ENCODE measurements at places on chromosomes 12 and 14.

GRCh38 chr12:65529106-65529505, 250.6 kb downstream of the MSRB3 start:
- no peak for DNase-seq

DNA sequence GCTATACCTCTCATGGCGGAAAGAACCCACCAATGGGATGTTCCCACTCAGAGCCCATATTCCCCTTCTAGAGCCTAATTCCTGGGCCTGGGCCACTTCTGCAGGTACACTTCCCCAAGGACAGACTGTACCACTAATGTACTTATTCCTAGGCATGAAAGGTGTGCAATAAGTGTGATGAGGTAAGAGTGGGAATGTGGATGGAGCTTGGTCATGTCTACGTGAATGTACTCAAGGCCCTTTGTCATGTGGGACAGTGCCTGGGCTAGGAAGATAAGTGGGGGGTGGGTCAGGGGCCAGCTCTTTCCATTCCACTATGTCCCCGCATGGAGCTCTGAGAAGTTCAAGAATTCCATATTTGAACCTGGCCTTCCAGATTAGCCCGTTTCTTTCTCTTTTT, 63.4 kb upstream of the FUT8 start:
- DNase-seq: no peak

DNA sequence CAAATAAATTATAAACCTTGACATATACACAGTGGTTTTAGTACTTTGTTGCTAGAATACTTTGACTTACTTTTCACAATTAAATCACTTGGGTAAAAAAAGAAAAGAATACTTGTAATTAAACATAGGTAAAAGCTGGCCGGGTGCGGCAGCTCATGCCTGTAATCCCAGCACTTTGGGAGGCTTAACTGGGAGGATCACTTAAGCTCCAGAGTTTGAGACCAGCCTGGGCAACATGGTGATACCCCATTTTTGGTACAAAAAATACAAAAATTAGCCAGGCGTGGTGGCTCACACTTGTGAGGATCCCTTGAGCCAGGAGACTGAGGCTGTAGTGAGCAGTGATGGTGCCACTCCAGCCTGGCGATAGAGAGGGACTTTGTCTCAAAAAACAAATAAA, 7.8 kb downstream of the STX2 start:
- DNase-seq: no peak

- DNase-seq: no peak
These were observed 2.0 kb downstream of the PTPN11 start for GRCh38 chr12:112420740-112421139.

DNA sequence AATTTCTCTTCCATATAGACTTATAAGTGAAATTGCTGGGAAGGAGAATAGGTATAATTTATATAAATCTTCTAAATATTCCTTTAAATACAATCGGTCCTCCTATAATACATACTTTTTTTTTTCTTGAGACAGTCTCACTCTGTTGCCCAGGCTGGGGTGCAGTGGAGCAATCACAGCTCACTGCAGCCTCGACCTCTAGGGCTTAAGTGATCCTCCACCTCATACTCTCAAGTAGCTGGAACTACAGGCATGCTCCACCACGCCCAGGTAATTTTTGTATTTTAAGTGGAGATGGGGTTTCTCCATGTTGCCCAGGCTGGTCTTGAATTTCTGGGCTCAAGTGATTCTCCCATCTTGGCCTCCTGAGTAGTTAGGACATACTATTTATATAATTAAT, 29.7 kb upstream of the NPFF start:
- DNase-seq: no peak

- DNase-seq: no peak
These were observed 745 bp downstream of the CDCA4 start for GRCh38 chr14:105019861-105020814.

DNA sequence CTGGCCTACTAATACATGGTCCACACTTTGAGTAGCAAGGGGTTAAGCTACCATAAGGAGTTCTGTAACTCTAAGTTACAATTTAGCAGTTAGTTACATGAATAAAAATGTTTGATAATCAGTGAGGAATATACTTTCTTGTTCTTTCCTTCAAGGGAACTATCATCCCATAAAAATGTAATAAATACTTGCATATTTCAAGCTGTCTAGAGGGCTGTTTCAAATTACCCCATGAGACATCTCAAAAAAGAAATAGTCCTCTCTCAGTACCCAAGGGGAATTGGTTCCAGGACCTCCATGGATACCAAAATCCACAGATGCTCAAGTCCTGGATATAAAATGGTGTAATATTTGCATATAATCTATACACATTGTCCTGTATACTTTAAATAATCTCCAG, 48.7 kb upstream of the GNG2 start:
- no peak for DNase-seq

DNA sequence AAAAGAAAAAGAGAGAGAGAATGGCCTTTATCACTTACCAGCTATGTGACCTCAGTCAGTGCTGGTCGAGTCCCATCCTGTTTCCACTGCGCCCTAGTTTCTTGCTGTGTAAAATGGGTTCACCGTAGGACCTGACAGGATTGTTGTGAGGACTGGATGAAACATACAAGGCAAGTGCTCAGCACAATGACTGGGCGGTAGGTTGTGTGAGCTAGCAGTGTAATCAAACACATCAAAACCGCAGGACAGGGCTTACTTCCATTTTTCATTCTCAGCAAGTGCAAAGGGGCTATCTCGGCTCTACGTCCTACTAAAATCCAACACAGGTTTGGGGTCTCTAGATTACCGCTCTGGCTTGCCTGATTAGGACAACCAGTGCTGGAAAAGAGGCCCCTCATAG, 36.4 kb upstream of the ATXN2 start:
- DNase-seq: no peak

DNA sequence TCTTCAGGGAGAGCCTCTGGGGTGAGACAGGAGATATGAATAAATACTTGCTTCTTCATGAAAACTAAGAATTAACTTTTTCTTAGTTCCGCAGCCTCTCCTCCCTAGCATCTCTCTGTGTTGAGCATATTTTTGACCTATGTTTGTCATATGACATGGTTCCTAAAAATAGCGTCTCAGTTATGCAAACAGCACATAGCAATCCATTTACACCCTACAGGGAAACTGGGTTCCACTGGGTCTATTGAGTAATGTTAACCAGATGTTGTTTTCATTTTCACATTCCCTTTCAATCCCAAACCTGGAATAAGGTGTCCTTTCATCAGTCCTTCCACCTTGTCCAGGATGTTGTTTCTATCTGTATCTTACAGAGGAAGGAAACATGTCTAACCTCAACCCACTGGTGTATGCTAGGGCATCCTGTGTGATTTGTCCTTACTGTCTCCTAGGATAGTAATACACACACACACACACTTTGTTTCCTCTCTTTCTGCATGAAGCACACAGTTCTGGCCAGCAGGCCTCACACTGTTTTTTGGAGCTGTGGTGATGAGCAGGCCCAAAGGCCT, 1543.5 kb downstream of the AACS start:
- DNase-seq: no peak

GRCh38 chr12:62194616-62195015, 65.6 kb upstream of the USP15 start:
- DNase-seq: no peak

DNA sequence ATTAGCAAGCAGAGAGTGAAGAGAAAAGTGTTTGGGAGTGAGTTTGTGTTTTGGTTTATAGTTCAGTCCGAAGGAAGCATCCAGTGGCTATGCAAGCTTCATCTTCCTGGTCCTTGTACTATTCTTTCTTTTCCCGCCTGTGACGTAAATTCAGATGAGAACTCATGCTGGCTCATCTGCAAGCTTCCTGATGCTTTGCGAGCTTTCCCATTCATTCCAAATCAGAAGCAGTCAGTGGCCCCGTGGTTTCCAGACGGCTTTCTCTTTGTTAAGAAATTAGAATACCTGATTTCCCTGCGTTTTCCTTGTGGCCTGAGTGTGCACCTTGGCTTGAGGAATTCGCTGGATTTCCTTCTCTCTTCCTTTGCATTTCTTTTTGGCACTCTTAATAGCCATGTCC, 89.5 kb downstream of the TESC start:
- DNase-seq: no peak

DNA sequence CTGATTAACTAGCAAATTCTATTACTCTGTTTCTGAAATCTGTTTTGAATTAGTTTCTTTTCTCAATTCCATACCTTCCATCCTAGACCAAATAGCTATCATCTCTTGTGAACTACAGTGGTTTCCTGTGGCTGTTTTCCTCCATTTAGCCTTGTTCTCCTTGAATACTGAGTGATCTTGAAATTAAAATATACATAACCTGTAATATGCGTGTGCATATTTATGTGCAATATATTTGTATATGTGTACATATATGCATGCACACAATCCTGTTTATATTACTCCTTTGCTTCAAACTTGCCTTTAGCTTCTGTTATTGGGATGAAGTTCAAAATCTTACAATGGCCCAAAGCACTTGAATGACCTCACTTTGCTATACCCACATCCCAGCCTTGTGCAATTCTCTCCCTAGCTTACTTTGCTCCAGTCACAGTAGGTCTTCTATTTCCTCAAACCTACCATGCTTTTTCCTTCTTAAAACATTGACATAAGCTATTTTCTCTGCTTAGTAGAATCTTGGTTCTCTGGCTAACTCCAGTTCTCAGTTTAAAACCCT, 99.5 kb downstream of the OTOGL start:
- no peak for DNase-seq

GRCh38 chr14:74934476-74935359, 11.7 kb upstream of the RPS6KL1 start:
- DNase-seq: no peak

GRCh38 chr14:75254901-75255584, 23.6 kb upstream of the FOS start:
- DNase-seq: no peak

DNA sequence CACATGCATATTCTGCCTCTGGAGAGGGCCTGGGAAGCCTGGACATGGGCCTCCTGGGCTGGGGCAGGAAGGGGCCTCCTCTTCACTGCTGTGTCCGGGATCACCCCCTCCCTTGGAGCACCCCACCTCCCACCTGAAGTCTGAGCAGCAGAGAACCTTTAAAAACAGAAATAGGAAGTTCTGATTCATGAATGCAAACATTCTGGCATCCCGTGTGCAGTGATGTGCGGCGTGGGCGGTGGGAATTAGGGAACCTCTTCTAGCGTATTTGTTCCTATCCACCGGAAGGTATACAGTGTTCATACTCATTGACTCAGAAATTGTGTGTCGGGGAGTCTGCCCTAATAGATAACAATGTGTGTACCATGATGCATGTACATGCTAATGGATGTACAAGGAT, 46.2 kb downstream of the C14orf132 start:
- DNase-seq: no peak

- no peak for DNase-seq
These were observed 12.6 kb downstream of the BIN2 start for GRCh38 chr12:51311389-51311788.

DNA sequence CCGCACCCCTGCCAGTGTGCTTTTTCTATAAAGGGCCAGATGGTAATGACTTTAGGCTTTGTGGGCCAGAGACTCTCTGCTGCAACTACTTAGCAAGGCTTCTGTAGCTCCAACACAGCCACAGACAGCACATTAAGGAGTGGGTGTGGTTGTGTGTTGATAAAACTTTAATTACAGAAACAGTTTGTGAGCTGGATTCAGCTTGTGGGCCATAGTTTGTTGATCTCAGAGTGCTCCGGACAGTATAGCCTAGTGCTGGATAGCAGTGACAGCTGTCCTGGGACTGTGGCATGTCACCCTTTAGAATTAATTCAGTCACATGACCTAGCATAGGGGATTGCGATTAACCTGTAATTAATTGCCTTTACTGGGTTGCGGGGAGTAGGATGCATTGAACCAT, 109.7 kb downstream of the ZNF664 start:
- no peak for DNase-seq

- peak; percentile 78 for DNase-seq
These were observed 82.4 kb downstream of the PPM1A start for GRCh38 chr14:60331201-60332045.

- no peak for DNase-seq
These were observed 74.5 kb downstream of the KCNK10 start for GRCh38 chr14:88248606-88249005.

- no peak for DNase-seq
These were observed 187.4 kb downstream of the EFCAB11 start for GRCh38 chr14:89767131-89767530.

DNA sequence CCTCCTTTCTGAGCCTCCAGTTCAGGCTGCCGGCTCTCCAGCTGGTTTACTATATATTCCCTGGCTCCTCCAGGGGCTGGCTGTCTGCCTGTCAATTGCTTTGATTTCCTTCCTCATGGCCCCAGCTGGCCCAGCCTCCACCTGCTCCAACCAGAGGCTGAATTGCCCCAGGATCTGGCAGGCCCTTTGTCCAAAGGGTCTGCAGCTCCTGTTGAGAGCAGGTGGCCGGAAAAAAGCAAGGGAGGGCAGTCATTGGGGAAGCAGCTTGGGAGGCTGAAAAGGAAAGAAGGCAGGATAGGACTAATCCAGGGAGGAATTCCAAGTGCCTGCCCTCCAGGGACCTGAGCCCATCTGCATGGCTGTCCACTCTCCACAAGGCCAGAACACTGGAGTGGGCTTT, 25.3 kb downstream of the PAH start:
- no peak for DNase-seq

GRCh38 chr12:127857661-127858060, 409.3 kb upstream of the TMEM132C start:
- no peak for DNase-seq

DNA sequence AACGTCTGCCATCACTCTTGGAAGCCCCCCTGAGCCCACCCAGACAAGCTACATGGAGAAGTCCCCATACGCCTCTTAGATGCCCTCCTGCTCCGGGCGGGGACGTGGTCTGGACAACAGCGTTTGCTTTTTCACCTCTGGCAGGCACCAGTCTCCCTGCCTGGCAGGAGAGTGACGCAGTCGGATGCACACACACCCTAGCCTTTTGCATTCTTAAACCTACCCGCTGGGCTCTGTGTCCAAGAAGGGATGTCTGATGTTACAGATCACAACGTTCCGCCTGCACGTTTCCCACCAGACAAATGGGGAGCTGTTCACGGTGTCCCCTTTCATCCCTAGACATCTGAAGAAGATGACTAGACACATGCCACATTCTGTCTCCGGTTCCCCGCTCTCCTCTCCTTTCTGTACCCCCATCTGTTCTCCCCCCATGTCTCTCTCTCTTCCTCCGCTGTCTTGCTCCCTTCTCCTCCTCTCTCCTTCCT, 100.2 kb downstream of the RIMBP2 start:
- no peak for DNase-seq

- DNase-seq: no peak
These were observed 215.7 kb upstream of the CRY1 start for GRCh38 chr12:107309020-107309419.

GRCh38 chr12:95529693-95530225, 21.5 kb downstream of the USP44 start:
- DNase-seq: no peak

GRCh38 chr12:110074089-110074488, 25.8 kb upstream of the C12orf76 start:
- DNase-seq: no peak

Measured in Caco-2 (cell line).